Stimulated activated CD4-positive, alpha-beta T cell treated with anti-CD3 and anti-CD28 coated beads, Interleukin-12 subunit alpha, Interleukin-12 subunit beta, amount 100 ng/mL, for 4 hours (primary cell): ENCODE measurements at places on chromosomes 13 and 19.

DNA sequence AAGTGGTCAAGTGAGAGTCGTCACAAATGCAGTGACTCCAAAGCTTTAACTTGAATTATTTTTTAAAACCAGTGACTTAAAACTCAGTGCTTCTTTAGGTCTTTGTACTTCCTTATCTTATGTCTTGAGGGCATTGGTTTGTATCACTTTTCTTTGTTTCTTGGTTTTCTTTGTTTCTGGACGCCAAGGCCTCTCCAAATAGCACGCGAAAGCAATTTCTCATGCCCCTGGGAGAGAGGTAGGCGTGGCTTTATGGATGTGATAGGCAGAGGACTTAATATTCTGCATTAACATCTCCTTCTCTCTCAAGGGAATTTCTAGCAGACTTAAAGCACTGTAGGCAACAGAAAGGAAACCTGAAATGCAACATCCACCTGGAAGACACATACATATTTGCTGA is 20.6 kb downstream of the UBE2L5 start:
- no peak for DNase-seq

- no peak for DNase-seq
Observed at GRCh38 chr19:12374026-12374425, 8.5 kb upstream of the ZNF442 start.

DNA sequence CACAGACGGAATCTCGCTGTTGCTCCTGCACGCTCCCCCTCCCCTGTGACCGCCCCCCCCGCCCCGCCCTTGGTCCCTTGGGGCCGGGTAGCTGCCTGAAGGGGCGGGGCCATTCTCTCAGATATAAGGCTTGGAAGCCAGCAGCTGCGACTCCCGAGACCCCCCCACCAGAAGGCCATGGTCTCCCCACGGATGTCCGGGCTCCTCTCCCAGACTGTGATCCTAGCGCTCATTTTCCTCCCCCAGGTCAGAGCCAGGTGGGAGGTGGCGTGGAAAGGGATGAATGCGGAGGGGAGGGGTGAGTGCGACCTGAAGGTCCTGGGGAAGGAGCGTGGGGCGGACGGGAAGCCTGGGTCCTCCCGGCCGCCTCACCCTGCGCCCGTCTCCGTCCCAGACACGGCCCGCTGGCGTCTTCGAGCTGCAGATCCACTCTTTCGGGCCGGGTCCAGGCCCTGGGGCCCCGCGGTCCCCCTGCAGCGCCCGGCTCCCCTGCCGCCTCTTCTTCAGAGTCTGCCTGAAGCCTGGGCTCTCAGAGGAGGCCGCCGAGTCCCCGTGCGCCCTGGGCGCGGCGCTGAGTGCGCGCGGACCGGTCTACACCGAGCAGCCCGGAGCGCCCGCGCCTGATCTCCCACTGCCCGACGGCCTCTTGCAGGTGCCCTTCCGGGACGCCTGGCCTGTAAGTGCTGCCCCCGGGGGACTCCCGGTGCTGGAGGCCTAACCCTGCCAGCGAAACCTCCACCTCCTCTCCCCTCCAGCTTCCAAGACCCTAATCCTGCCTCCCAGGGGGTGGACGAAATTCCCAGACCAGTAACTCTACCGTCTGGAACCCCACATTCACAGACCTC is at the start of gene DLL3:
TSS of gene DLL3 (plus strand) at position 150 of the 845 bp plus-strand sequence. CDS start at position 178, 28 bp downstream.
- no peak for DNase-seq

DNA sequence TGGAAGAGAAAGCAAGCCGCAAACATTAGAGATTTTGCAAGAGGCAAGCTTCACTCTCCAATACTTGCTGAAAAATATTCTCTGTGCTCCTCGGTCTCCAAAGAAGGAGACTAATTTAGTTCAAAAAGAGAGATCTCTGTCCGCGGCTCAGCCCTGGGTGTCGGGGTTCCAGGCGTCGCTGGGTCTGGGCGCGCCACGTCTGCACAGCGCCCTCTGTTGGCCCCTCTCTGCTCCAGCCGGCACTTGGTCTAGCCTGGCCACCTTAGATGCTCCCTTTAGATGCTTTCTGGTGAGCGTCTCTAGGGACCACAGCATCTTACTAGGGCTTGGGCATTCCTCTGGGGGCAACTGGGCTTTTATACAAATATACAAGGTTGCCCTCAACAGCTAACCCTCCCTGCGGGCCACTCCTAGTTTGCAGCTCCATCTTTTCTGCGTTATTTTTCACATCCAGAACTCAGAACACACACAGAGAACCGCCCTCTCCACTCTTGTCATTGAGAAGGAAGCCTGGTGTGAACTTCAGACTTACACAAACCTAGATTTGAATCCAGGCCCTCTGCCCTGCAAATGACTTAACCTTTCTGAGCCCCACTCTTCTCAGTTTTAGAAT is 78.3 kb downstream of the CYSLTR2 start:
- DNase-seq = peak; percentile 61

DNA sequence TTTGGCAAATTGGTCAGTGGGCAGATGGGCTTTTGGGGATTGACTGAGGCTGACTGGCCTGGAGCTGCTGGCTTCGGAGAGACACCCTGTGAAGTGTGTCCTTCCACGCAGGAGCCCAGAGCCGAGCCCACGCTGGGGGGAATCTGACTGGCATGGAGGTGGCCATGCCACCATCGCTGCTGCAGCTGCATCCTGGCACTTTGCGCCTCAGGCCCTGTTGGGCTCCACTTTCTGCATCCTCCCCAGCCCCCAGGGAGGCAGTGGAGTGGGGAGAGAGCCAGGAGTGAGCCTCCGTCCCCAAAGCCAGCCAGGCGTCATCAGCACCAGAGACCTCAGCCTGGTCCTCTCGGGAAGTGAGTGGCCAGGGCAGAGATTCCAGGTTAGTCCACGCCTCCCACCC is 17.0 kb upstream of the NCCRP1 start:
- DNase-seq = no peak

DNA sequence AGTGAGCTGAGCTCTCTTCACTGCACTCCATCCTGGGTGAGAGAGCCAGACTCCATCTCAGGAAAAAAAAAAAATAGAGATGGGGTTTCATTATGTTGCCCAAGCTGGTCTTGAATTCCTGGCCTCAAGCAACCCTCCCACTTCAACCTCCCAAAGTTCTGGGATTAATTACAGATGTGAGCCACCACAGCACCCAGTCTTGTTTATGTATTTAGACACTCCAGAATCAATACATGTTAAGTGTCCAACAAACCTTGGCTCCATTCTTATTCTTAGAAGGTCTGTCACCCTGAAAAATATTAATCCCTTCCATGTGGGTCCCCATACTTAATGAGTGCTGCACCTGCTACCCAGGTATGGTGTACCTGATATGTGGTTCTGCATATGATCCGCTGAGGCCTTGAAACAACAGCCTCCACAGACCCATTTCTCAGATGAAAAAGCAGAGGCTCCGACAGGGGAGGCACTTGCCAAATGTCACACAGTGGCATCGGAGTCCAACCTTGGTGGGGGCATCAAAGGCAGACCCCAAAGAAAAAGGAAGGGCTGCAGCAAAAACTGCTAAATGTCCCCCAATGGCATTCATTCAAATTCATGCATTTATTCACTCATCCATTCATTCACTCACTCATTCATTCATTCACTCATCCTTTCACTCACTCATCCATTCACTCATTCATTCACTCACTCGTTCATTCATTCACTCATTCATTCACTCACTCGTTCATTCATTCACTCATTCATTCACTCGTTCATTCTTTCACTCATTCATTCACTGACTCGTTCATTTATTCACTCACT is 16.7 kb downstream of the TICAM1 start:
- DNase-seq = no peak

DNA sequence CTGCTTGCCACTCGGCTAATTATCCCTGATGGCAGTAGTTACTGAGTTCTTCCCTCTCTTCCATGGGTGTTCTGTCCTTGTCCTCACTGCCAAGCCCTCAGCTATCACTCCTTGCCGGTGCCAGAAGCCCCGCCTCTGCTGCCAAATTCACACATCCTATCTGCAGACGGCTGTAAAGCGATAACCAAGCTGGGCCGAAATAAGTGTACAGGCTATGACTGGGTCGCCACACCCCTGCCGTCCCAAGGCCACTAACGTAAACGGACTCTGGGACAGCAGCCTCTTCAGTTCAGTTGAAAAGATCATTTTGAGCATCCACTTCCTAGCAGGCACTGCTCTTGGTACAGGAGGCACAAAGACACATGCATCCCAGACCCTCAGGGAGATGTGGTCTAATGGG is 13.3 kb downstream of the SLC7A1 start:
- DNase-seq = no peak

DNA sequence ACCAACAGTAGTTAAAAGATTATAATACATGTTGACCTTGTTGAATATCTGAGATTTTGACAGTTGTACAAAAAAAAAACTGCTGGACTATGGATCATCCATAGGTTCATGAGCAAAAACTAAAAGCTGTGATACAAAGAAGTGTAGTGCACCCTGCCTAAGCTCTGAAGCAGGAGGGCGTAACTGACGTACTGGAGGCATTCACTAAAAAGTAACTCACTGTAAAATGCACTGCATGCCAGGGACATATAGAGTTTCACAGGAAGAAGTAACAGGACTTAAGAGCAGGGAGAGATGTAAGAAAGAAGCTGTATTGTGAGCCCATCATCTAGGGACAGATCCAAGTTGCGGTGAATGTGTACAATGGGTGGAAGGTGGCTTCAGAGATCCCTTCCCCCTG is 177.9 kb downstream of the IRS2 start:
- DNase-seq = no peak

DNA sequence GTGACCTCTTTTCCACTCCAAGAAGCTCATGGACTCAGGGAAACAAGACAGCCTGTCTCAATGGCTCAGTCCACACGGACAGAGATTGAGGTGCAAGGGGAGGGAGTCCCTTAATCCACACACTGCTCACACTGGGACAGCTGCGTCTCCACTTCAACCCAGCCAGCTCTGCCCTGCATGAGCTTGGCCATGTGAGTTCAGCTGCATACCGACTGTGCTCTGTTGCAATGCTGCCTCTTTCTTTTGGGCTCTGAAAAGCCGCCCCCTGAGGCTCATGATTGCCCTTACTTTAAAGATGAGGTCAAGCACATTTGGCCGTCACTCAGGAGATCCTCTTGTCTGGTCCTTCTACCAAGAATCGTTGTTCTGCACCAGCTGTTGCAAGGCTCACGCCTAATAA is 64.8 kb upstream of the KCTD15 start:
- no peak for DNase-seq

DNA sequence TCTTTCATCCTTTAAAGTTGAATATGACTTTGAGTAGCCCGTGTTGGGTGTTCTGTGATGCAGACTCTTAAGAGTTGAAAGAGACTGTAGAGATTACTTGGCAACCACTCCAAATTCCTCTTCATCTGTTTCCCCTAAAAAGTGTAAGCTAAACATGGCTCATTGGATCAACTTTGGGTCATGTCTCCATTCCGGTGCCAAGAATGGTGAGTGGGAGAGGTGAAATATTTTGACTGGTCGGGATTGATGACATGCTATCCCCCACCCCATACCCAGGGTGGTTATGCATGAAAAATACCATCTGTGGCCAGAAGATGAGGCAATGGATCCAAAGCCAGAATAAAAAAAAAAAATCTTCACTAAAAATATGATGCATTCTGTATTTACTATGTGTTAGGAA is 281.3 kb upstream of the SOX21 start:
- DNase-seq = no peak

DNA sequence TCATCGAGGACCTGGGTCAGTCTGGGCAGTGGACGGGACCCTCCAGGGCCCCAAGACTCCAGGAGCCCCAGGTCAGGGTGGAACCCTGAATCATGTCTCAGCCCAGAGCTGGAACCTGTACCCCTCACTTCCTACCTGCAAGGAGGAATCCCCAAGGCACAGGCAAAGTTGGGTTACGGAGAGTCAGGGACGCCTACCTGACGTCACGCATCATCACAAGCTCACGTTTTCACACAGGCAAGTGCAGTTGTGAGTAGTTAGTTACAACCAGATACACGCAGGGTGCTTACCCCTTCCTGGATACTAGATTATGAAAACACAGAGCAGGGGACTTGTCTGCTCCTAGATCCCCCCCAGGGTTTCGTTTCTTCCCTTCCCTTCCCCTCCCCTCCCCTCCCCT is 1.9 kb downstream of the RETN start:
- DNase-seq = no peak

GRCh38 chr13:40223585-40223984 is 442.9 kb downstream of the FOXO1 start:
- no peak for DNase-seq

DNA sequence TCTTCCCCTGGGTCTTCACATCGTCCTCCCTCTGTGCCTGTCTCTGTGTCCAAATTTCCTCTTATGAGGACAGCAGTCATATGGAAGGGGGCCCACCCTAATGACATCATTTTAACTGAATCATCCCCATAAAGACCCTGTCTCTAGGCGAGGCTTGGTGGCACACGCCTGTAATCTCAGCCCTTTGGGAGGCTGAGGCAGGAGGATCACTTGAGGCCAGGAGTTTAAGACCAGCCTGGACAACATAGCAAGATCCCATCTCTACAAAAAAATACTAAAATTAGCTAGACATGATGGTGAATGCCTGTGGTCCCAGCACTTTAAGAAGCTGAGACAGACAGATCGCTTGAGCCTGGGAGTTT is 4.8 kb downstream of the MYO9B start:
- no peak for DNase-seq

- DNase-seq = no peak
Observed at GRCh38 chr19:49801966-49802661, 11.0 kb downstream of the FUZ start.

DNA sequence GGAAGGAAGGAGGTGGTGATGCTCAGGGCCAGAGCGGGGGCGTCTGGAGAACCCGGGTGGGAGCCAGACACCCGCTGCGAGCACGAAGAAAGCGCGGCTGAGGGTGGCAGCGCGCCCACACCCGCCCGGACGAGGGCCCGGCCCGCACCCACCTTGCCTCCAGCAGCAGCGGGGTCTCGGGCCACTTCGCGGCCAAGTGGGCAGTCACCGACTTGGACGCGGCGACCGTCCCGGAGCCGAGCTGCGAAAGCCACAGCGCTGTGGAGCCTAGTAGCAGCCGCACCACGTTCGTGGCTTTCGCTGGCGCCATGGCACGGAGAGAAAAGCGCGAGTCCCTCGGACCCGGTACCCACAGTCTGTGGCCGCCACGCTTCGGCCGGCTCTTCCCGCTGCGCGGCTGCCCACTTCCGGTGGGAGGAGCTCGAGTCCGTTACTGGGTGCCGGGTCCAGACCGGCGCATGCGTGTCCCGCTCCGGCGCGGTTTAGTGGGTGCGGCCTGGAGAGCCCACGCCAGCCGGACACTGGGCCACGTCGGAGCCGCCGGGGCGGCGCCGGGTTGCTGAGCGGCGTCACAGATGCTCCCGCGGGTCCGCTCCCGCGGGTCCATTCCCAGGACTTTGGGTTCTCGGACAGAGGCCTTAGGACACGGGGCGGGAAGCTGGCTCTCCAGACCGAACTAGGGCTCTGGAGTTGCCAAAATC is at the start of gene UGGT2:
TSS of gene UGGT2 (minus strand) at position 399 of the 701 bp plus-strand sequence. CDS start at position 310, 89 bp downstream.
- DNase-seq = no peak

- DNase-seq = no peak
Observed at GRCh38 chr13:54536112-54536511, 1507.5 kb downstream of the OLFM4 start.

GRCh38 chr13:44305917-44306370 is 67.7 kb upstream of the SERP2 start:
- no peak for DNase-seq

DNA sequence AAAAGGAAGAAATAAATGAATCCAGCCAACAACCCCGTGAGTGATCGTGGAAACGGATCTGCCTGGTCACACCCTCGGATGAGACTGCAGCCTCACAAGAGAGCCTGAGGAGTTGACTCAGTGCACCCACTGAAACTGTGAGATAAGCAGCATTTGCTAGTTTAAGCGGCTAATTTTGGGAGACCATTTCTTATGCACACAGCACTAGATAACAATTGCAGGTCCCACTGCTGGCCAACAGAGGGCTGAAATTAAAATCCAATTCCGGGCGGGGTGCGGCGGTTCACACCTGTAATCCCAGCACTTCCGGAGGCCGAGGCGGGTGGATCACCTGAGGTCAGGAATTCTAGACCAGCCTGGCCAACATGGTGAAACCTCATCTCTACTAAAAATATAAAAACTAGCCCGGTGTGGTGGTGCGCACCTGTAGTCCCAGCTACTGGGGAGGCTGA is 3.6 kb downstream of the UQCR11 start:
- no peak for DNase-seq
